Forelimb muscle (tissue), 1 donor: ENCODE measurements at places on chromosomes 7 and 10. TPM values are rescaled to one million over a fixed set of nuclear protein-coding genes. Genes with fewer than 3 reads are reported as not detected.

KIF11 gene
- polyA plus RNA-seq: 11.8 TPM

TRPV5 gene
- polyA plus RNA-seq: 0.15 TPM

LGI1 gene
- 34.6 TPM for polyA plus RNA-seq

GRCh38 chr10:6054884-6055283 is 7.3 kb downstream of the IL2RA start:
- no peak for DNase-seq

DNA sequence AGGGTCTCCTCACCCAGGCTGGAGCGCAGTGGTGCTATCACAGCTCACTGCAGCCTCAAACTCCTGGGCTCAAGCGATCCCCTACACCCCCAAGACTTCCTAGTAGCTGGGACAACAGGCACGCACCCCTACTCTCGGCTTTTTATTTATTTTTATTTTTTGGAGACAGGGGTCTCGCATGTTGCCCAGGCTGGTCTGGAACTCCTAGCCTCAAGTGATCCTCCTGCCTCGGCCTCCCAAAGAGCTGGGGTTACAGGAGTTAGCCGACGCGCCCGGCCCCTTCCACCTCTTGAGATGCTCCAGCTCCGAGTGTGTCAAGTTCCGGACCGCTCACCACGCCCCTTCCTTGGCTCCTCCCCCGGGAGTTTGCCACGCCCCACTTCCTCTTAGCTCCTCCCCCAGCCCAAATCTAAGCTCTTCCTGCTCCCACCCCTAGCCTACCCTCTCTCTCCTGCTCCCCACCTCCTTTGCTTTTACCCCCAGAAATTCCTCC is 6.3 kb downstream of the NAT16 start:
- no peak for DNase-seq

VPS50 gene
- 15.7 TPM for polyA plus RNA-seq

NUTM2D gene
- polyA plus RNA-seq: 7.2 TPM

DNA sequence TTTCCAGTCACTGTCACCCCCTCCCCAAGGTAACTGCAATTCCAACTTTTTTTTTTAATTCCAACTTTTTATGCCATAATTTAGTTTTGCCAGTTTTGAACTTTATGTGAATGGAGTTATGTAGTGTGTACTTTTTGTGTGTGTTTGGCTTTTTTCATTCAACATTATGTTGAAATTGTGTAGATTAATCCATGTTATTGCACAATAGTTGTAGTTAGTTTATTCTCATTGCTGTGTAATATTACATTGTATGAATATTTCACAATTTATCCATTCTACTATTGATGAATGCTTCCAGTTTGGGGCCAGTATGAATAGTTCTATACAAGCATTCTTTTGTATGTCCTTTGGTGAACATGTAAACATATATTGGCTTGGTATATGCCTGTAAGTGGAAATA is 32.5 kb downstream of the MXI1 start:
- DNase-seq: no peak

- no peak for DNase-seq
Measured at GRCh38 chr7:150516956-150517745, 2.5 kb downstream of the GIMAP7 start.

DNA sequence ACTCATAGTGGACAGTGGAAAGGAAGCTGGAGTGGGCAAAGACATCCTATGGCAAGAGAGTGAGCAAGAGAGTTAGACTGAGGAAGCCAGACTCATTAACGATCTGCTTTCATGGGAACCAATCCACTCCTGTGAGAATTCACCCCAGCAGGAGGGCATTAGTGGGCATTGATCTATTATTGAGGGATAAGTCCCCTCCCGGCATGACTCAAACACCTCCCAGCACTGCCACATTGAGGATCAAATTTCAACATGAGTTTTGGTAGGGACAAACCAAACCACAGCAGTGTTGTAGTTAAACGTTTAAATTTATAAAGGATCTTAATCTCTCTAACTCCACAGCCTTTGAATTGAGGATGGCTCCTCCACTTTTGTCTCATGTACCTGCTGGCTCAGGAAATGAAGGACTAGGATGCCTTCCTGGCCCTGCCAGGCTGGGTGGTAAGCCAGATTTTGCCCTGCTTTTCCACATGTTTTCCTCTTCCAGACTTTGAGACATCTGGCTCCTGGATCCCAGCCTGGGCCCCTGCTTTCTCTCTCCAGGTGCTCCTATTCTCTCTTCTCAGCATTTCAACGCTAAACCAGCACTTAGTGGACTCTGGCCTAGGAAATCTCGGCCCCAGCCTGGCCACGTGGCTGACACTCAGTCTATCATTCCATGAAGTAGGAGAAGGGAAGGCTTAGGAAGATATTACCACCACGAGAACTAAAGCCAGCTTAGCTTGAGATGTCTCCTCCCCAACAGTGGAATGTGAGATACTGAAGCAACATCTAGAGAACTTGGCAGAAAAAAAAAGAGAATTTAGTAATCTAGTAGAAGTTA is 96.5 kb upstream of the PIP4K2A start:
- DNase-seq: no peak

- DNase-seq: no peak
Measured at GRCh38 chr7:98165827-98166667, 45.2 kb upstream of the BHLHA15 start.

- DNase-seq: no peak
Measured at GRCh38 chr7:95330961-95331337, 6.6 kb upstream of the PON1 start.

DNA sequence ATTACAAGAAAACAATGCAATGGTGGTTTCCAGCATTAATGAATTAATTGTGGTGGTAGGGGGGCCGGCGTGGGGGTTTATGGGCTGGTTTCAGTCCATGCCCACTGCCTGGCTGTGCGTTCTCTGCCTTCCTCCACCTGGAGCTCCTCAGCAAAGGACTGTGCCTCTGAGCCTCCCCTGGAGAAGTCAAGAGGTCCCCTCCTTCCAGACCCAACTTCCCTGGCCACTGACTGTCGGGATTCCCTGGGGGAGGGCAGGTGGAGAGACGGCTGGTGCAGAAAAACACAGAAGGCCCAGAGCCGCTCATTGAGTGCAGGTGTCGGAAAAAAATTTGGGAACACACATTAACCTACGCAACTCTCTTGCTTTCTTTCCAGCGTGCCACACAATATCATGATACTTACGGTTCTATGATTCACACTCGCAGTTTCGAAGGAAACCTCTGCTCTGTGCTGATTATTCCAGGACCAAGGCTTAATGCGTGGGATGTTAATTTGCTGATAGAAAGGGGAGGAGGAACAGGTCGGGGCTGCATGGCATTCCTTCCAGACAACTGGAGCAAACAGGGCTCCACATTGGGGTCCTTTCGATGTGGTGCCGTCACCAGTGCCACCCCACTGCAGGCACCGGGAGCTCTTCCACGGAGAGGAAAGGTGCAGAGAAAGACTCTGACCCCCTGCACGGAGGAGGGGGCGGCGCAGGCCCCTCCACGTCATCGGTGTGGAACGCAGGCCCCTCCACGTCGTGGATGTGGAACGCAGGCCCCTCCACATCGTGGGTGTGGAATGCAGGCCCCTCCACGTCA is 506.7 kb downstream of the DNAJB6 start:
- DNase-seq: no peak
